Caco-2 (cell line): ENCODE measurements at places on chromosomes 7 and 10.

DNA sequence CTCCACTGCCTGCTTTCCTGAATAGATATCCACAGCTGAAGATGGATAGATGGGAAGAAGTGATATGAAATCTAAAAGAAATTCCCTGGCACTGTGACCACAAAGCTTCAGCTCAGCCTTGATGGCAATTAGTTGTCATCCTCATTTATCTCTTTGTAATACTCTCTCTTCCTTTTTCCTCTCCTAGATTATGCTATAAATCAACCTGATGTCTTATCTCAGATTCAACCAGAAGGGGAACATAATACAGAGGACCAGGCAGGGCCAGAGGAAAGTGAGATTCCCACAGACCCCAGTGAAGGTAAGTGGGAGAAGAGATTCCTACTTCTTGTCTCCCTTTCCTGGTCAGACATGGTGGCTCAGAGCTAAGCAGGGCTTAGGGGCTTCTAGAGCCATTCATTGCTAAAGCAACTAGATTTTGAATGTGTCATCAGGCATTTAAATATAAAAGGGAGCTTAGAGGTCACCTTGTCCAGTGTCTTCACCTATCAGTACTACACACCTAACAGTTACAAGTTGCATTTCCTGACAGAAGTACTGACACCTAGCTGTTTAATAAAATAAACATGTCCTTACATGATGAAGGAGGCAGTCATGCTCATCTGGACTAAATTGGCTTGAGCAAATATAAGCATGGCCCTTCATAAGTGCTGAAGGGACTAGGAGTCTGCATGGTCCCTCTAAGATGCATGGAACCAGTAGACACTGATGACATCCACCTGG is 19.5 kb downstream of the ZNF398 start:
- no peak for DNase-seq
- H3K4me1 ChIP-seq, result no peaks in the 10 kb centered on the region
- no peak overlapping the region for H3K4me3 ChIP-seq
- H3K27me3 ChIP-seq, result no peaks in the 10 kb centered on the region
- no peaks in the 10 kb centered on the region for H3K36me3 ChIP-seq
- no peak overlapping the region for H3K27ac ChIP-seq

DNA sequence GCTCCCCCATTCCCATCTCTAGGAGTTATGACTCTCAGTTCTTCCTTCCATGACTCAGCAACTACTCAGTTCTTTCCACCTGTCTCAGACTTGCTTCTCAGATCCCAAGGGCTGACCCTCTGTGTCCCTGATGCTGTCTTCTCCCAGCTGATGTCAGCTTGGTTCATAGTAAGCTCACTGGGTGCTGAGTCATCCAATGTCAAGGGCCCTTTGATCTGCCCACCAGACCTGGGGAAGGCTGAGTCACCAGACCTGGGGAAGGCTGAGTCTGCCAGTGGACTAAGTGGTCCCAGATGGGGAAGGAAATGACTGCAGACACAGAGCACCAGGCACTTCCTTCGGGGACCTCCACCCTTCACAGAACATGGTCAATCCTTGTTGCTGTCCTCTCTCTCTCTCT is 76.1 kb upstream of the ZEB1 start:
- H3K27ac ChIP-seq, result no peak overlapping the region
- no peak overlapping the region for H3K4me3 ChIP-seq
- H3K27me3 ChIP-seq, result no peaks in the 10 kb centered on the region
- no peaks in the 10 kb centered on the region for H3K36me3 ChIP-seq
- peak; percentile 50 for DNase-seq

DNA sequence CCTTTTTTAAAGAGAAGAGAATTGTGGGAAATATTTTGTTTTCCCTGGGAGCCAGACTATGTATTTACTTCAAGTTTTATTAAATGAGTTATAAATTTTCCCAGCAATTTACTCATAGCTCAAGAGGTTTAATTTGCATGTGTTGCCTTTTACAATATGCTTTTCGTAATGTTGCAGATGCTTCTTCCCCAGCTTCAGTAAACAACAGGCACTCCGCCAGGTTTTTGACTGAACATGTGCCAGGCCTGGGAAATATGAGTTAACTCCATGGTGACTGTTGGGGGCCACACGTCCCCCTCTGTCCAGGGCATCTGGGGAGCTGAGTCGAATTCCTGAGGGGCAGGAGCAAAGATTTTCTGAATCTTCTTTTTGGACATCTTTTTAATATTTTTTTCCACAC is 545.7 kb downstream of the LRMDA start:
- H3K27me3 ChIP-seq, result no peaks in the 10 kb centered on the region
- H3K4me1 ChIP-seq, result peaks cover 7% of the 10 kb centered on the region
- no peak overlapping the region for H3K27ac ChIP-seq
- DNase-seq, result no peak
- no peaks in the 10 kb centered on the region for H3K36me3 ChIP-seq

- no peaks in the 10 kb centered on the region for H3K27me3 ChIP-seq
- H3K36me3 ChIP-seq, result peaks cover 2% of the 10 kb centered on the region; the same call in 1 of the 2 replicates
- peak within 1 kb of the TSS; percentile 89 for H3K4me3 ChIP-seq
- H3K4me1 ChIP-seq, result peaks cover 40% of the 10 kb centered on the region
Observed at GRCh38 chr7:157010588-157011332, at the start of gene MNX1. MNX1 (minus strand) TSS chr7:157010663; CDS start chr7:157010350, 313 bp downstream.

GRCh38 chr10:101535949-101536348 is 52.1 kb downstream of the POLL start:
- H3K27me3 ChIP-seq, result no peaks in the 10 kb centered on the region
- H3K27ac ChIP-seq, result no peak overlapping the region
- H3K4me3 ChIP-seq, result no peak overlapping the region

- DNase-seq, result no peak
- H3K27me3 ChIP-seq, result no peaks in the 10 kb centered on the region
- H3K4me3 ChIP-seq, result no peak overlapping the region
- H3K27ac ChIP-seq, result no peak overlapping the region
Observed at GRCh38 chr10:43479275-43479674, 42.4 kb downstream of the ZNF487 start.

GRCh38 chr7:23864973-23865372 is 155.0 kb downstream of the STK31 start:
- DNase-seq, result no peak
- no peak overlapping the region for H3K4me3 ChIP-seq
- no peak overlapping the region for H3K27ac ChIP-seq
- no peaks in the 10 kb centered on the region for H3K27me3 ChIP-seq
- H3K4me1 ChIP-seq, result no peaks in the 10 kb centered on the region

- no peak overlapping the region for H3K4me3 ChIP-seq
- H3K36me3 ChIP-seq, result no peaks in the 10 kb centered on the region
- H3K4me1 ChIP-seq, result no peaks in the 10 kb centered on the region
- no peak overlapping the region for H3K27ac ChIP-seq
- H3K27me3 ChIP-seq, result 0 out of 2 replicates have a peak, but pooled peaks cover 1% of the 10 kb centered on the region
- DNase-seq, result no peak
Observed at GRCh38 chr10:49056356-49056755, 59.0 kb downstream of the VSTM4 start.

DNA sequence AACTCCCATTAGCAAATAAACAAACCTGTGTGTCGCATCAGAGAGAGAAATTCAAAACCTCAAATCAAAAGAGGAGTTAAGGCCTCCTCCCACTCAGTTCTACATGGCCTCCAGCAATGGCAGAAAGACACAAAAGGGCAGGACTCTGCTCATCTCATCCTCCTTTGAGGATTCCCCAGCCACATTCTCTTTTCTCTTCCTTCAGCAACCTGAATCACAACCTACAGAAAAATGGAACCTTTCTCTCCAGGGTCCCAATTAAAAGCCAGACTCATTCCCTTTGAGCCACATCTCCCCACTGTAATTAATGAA is 7.9 kb downstream of the OSBPL3 start:
- no peak overlapping the region for H3K27ac ChIP-seq
- no peak overlapping the region for H3K4me3 ChIP-seq
- H3K4me1 ChIP-seq, result peaks cover 24% of the 10 kb centered on the region
- no peak for DNase-seq

DNA sequence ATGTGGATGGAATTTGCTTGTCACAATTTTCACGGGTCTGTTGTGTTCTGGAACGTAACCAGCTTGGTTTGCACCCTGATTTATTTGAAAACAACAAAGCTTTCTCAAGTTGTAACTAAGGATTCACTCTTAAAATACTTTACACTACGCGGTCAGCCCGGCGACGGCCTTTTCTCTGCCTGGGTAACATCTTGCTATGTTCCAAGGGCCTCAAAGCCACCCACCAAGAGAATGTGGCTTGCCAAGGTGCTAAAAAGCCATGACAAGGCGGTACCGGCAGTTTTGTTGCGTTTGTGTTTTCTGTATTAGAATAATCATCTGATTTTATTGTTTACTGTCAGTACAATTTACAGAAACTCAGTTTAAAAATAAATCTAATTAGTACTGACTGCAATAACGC is 220.9 kb downstream of the SFMBT2 start:
- H3K27ac ChIP-seq, result no peak overlapping the region
- no peaks in the 10 kb centered on the region for H3K27me3 ChIP-seq
- no peaks in the 10 kb centered on the region for H3K36me3 ChIP-seq
- no peaks in the 10 kb centered on the region for H3K4me1 ChIP-seq
- H3K4me3 ChIP-seq, result no peak overlapping the region
- no peak for DNase-seq

DNA sequence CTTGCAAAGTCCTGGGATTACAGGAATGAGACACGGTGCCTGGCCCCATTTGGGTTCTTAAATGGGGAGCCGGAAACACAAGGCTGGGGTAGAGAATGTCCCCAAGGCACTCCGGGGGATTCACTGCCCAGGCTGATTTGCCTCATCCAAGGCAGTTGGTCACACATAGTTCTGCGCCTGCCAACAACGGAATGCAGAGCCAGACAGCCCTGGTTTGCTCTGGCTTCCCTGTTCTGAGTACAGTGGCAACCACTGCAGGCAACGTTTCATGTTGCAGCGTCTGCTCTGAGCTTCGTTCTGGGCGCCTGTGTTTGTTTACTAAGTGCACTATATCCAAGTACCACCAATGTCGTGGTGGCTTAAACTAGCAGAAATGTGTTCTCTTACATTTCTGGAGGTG is 61.7 kb upstream of the C1QL3 start:
- H3K4me1 ChIP-seq, result no peaks in the 10 kb centered on the region
- H3K4me3 ChIP-seq, result no peak overlapping the region
- H3K27me3 ChIP-seq, result no peaks in the 10 kb centered on the region
- DNase-seq, result no peak

DNA sequence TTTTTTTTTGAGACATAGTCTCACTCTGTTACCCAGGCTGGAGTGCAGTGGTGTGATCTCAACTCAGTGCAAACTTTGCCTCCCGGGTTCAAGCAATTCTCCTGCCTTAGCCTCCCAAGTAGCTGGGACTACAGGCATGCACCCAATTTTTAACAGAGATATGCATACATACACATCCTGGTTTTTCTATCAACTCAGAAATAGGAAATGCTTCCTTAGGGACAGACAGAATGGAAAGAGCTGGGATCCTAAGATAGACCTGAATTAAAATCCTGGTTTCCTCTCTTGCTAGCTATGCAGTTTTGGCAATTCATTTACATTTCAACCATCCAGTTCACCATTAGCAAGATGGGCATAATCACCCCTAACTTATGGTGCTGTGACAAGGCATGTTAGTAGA is 347.5 kb downstream of the GPAM start:
- H3K27me3 ChIP-seq, result no peaks in the 10 kb centered on the region
- no peaks in the 10 kb centered on the region for H3K4me1 ChIP-seq
- no peak for DNase-seq

GRCh38 chr10:46523962-46524471 is 32.4 kb downstream of the GPRIN2 start:
- no peak overlapping the region for H3K4me3 ChIP-seq
- peaks cover 21% of the 10 kb centered on the region for H3K4me1 ChIP-seq
- no peaks in the 10 kb centered on the region for H3K36me3 ChIP-seq
- DNase-seq, result no peak
- H3K27me3 ChIP-seq, result no peaks in the 10 kb centered on the region

DNA sequence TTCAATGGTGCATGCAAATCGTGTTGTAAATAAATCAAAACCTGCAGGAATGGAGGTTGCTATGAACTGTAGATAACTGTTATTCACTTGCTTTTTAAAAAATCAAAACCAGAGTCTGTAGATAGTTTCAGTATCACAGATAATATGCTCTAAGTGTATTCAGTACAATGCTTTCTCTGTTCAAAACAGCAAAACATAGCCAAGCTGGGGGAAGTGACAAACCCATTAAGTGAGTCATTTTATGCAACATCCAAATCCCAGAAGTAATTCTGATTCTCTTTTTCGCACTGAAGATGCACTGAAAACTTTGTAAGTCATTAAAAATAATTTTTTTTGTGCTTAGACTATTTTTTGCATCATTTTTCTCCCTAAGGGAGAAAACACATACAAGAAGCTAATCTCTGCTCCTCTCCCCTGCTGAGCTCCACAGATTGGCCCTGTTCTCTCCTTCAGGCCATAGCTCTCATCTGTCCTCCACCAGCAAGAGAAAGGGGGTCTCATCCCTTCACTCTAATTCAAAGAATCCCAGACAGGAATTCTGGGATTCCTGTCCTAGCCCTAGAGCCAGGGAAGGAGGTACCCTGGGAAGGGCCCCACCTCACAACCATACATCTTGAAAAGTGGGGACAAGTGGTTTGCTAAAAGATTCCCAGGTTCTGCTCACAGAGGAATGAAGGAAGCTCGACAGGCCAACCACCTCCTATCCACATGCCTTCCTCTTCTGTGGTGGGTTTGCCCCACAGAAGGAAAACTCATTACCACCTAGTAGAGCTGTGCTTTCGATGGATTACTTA is 4.9 kb downstream of the PRTFDC1 start:
- no peaks in the 10 kb centered on the region for H3K27me3 ChIP-seq
- H3K27ac ChIP-seq, result no peak overlapping the region
- no peak overlapping the region for H3K4me3 ChIP-seq
- peaks cover 27% of the 10 kb centered on the region for H3K4me1 ChIP-seq

DNA sequence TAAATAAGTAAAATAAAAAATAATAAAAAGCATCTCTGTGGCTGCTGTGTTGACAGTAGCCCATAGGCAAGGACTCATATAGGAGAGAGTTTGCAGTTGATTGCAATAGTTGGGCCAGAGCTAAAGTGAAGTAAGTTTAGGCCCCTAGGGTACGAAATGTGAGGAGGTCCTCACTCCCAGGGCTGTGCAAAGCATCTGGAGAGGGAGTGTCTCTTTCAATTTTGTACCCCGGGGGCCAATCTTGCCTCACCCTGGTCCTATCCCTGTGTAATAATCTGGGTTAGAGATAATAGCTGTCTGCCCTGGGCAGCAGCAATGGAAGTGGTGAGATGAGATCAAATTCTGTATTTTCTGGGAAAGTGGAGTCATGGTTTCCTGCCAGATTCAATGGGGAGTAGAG is 365.7 kb downstream of the GATA3 start:
- no peaks in the 10 kb centered on the region for H3K36me3 ChIP-seq
- H3K4me1 ChIP-seq, result peaks cover 38% of the 10 kb centered on the region
- no peak overlapping the region for H3K27ac ChIP-seq
- H3K4me3 ChIP-seq, result no peak overlapping the region
- H3K27me3 ChIP-seq, result no peaks in the 10 kb centered on the region

GRCh38 chr7:38291117-38291647 is 17.7 kb upstream of the TARP start:
- no peak overlapping the region for H3K4me3 ChIP-seq
- H3K27ac ChIP-seq, result no peak overlapping the region
- no peaks in the 10 kb centered on the region for H3K4me1 ChIP-seq
- H3K36me3 ChIP-seq, result no peaks in the 10 kb centered on the region
- H3K27me3 ChIP-seq, result no peaks in the 10 kb centered on the region

DNA sequence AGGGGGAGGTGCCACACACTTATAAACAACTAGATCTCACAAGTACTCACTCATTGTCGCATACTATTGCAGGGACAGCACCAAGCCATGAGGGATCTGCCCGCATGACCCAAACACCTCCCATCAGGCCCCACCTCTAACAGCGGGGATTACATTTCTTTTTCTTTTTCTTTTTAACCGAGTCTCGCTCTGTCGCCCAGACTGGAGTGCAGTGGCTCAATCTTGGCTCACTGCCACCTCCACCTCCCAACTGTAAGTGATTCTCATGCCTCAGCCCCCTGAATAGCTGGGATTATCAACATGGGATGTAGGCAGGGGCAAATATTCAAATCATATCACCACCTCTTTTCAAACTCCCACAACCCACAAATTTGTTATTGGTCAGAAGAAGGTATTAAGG is 76.7 kb downstream of the SKAP2 start:
- H3K27me3 ChIP-seq, result no peaks in the 10 kb centered on the region
- H3K27ac ChIP-seq, result no peak overlapping the region
- H3K36me3 ChIP-seq, result no peaks in the 10 kb centered on the region
- no peak overlapping the region for H3K4me3 ChIP-seq
